ENCODE measurements at places on chromosomes 2 and 18. TPM values are rescaled to one million over a fixed set of nuclear protein-coding genes. Genes with fewer than 3 reads are reported as not detected.

RNF103 gene
- total RNA-seq, result 10.8 TPM

CERKL gene
- total RNA-seq, result 0.20 TPM

SNX17 gene
- 74.5 TPM for total RNA-seq

MAPK4 gene
- not detected for total RNA-seq

CEP76 gene
- total RNA-seq, result 11.9 TPM

ALK gene
- total RNA-seq, result not detected

SPR gene
- total RNA-seq, result 9.4 TPM

TLX2 gene
- total RNA-seq, result 0.16 TPM

NAT8 gene
- total RNA-seq, result not detected

POU3F3 gene
- total RNA-seq, result not detected

Measured in activated CD8-positive, alpha-beta T cell treated with anti-CD3 and anti-CD28 coated beads for 36 hours (primary cell).